RPMI7951 (cell line): ENCODE measurements at places on chromosomes 11 and 22. TPM values are rescaled to one million over a fixed set of nuclear protein-coding genes. Genes with fewer than 3 reads are reported as not detected.

KLHDC7B gene
- not detected in 2 replicates for total RNA-seq

GNB1L gene
- total RNA-seq, result 11.9 and 12.4 TPM in 2 replicates

- DNase-seq, result no peak
Measured at GRCh38 chr22:26629988-26630761, 8.4 kb downstream of the CRYBA4 start.

ADAMTS15 gene
- total RNA-seq, result 2.3 and 2.5 TPM in 2 replicates

MS4A3 gene
- total RNA-seq, result not detected in 2 replicates

DNA sequence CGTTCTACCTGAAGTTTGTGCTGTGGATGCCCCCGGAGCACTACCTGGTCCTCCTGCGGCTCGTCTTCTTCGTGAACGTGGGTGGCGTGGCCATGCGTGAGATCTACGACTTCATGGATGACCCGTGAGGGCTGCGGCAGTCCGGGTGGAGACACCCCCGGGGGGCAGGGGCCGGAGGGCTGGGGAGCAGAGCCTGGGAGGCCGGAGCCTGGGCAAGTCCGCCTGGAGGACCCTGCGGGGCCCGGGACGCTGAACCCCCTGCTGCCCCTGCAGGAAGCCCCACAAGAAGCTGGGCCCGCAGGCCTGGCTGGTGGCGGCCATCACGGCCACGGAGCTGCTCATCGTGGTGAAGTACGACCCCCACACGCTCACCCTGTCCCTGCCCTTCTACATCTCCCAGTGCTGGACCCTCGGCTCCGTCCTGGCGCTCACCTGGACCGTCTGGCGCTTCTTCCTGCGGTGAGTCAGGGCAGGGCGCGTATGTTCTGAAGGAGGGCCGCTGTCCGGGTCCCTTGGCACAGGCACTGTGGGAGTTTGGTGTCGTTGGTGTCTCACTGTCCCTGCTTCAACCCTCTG is 17.3 kb downstream of the RNH1 start:
- no peak for DNase-seq

DNA sequence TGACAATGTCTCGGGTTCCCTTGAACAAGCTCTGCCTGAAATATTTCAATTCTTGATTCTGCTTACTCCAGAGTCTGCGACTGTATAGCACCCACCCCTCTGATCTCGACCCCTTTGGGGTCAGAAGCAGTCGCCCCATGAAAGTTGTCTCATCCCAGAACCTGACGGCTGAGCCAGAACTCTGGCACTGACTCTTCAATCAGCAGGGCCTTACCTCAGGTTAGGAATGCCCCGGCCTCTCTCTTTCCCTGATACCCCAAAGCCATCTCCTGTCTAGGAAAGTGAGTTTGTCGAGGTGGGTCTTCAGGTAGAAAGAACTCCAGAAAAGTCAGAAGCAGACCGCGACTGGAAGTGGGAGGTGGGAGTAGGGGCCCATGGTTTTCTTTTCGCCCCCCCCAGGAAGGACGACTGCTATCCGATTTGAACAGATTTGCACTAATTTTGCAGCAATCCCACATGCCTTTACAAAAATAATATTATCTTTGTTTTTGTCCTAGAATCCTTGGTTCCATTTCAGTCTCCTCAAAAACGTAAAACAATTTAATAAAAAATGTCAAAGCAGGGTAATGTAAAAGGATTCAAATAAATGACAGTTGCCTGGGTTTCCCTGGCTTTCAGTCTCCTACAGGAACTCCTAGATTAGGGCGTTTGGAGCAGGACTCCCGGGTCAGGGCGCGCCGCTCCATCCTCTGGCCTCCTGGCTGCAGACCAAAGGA is 898 bp upstream of the ROBO3 start:
- DNase-seq, result no peak

DNA sequence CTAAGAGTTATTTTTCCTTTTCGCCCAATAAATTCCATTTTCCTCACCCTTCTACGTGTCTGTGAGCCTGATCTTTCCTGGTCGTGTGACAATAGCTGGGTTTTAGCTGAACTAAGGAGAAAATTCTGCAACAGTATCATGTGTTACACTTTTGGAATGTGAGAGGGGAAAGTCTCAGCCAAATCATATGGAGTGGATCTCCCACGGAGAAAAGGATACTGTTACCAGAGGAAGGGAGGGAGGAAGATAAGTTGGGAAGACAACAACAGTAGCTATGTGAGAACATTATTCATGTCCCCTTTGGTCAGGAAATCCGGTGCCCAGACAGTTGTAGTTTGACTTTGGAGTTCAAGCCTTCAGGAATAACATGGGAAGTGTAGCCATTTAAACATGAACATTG is 584.0 kb upstream of the RAG2 start:
- DNase-seq, result no peak

PKNOX2 gene
- 2.1 and 2.8 TPM in 2 replicates for total RNA-seq

GRCh38 chr11:120061761-120062560 is 76.0 kb downstream of the TRIM29 start:
- no peak for DNase-seq

OR2AT4 gene
- not detected in 2 replicates for total RNA-seq

DNA sequence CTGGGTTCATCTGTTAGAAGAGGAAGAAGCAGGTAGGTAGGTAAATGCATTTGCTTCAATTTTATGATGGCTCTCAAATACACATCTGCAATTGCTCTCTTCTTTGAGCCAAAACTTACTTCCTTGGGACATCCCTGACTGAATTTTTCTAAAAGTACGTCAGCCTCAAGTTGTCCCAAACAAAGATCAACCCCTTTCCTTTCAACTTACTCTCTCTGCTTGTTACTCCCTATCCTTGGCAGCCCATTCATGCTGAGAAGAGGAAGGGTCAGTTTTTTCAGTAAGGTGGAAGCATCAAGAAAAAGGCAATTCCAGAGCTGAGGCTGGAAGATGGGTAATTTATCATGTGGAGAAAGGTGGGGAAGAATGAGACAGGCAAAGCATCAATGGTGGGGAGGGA is 111.2 kb downstream of the LRRC32 start:
- DNase-seq, result no peak

- DNase-seq, result no peak
Measured at GRCh38 chr22:17319546-17319945, 49.7 kb upstream of the CECR2 start.

DNA sequence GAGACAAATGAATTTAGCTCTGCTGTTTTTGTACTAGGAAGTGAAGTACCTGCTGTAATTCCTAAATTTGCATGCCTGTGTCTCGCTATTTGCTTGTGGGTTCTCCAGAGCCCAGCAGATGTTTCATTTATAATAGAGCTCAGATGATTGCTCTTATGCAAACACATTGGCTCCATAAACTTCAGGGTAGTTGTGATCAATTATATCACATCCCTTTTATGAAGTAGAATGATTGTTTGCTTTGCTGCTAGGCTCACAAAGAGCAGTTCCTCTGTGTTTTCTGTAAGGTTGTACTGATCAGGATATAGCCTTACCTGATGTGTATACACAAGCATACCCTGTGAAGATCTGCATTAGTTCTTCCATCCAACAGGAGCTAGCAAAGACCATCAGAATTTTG is 64.1 kb downstream of the C11orf87 start:
- DNase-seq, result no peak

- no peak for DNase-seq
Measured at GRCh38 chr11:133895061-133895479, 49.8 kb upstream of the SPATA19 start.

- DNase-seq, result peak; percentile 72
Measured at GRCh38 chr22:38870312-38870741, 1.7 kb downstream of the CBX6 start.

DNA sequence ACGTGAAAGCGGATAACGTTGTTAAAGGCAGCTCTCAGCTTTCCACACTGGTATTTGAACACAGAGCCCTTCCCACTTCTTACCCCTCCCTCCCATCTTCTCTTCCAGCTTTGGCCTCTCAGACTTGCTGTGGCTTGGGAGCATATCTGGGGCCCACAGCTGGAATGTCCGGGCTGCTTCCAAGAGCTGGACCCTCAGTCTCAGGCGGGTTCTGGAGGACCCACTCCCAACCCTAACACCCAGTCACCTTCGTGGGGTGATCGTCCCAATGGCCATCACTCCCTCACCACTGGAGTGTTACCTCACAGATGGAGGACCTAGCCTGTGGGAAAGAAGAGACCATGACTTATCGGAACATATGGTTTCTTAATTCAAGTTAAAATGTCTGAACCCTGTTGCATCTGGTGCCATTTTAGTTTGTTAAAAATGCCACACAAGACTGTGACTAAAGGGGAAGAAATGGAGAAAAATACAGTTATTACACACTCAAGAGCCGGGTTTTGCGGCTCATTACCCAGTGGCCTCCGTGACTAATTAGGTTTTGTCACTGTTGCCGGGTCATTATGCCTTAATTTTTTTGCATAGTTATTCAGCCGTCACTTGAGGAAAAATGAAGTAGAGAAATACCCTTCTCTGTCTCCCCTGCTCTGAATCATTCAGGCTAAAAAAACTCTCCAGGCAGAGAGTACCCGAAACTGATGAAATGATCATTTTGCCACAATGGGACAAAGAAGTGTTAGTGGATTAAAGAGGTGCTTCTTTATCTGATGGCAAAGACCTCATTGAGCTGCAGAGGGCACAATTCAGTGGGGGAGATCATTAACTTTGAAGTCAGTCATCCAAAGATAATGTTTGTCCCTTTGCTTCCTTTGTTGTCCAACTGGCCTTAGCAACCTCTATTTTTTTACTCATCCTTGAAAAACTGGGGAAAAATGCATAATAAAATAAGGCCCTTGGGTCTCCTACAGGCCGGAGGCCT is 87.2 kb upstream of the HTATIP2 start:
- no peak for DNase-seq

RNF214 gene
- 7.1 and 7.2 TPM in 2 replicates for total RNA-seq

GRCh38 chr22:30161051-30161469 is 80.8 kb downstream of the HORMAD2 start:
- DNase-seq, result no peak

DNA sequence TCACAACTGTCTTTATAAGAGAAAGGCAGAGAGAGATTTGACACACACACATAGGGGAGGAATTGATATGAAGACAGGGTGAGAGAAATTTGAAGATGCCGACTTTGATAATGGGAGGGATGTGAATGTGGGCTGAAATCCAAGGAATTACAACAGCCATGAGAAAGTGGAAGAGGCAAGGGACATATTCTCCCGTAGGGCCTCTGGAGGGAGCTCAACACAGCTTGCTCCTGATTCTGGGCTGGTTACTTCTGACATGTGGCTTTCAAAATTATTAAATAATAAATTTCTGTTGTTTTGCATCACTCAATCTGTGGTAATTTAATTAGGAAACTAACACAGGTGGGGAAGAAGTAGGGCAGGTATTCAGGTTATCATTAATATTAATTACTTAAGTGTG is 282.9 kb downstream of the LUZP2 start:
- no peak for DNase-seq

DNA sequence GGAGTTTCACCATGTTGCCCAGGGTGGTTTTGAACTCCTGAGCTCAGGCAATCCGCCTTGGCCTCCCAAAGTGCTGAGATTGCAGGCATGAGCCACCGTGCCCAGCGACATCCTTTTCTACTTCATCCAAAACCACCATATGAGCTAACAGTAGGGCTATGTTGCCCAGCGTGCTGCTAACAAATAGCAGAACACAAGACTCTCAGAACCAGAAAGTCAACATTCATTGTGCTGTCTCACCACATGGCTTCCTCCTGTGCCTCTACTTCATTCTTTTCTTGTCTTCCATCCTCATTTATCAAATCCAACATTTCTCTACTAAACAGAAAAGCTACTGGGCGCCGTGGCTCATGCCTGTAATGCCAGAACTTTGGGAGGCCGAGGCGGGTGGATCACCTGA is 12.0 kb upstream of the DENND5A start:
- no peak for DNase-seq

- peak; percentile 78 for DNase-seq
Measured at GRCh38 chr22:30279046-30279788, 10.1 kb downstream of the CASTOR1 start.

ABCC8 gene
- total RNA-seq, result not detected in 2 replicates

- DNase-seq, result no peak
Measured at GRCh38 chr22:31728857-31729256, 21.1 kb downstream of the PRR14L start.

MYO18B gene
- 0.24 and 0.29 TPM in 2 replicates for total RNA-seq

GRCh38 chr11:77596626-77597025 is 6.9 kb downstream of the AQP11 start:
- peak; percentile 18 for DNase-seq

- DNase-seq, result peak; percentile 93
Measured at GRCh38 chr11:69958308-69958707, 119.8 kb upstream of the ANO1 start.

SDF2L1 gene
- total RNA-seq, result 34.7 and 74.5 TPM in 2 replicates

POU2AF2 gene
- not detected in 2 replicates for total RNA-seq

GRCh38 chr22:43853328-43853931 is 8.9 kb downstream of the SULT4A1 start:
- DNase-seq, result no peak

- DNase-seq, result no peak
Measured at GRCh38 chr11:57299150-57299737, 25.5 kb downstream of the TNKS1BP1 start.

ST14 gene
- 0.60 TPM in 1 of 2 replicates, not detected in the other for total RNA-seq

GRCh38 chr11:125301346-125301745 is 136.8 kb downstream of the PKNOX2 start:
- DNase-seq, result no peak

SLC22A6 gene
- total RNA-seq, result not detected in 2 replicates

DNA sequence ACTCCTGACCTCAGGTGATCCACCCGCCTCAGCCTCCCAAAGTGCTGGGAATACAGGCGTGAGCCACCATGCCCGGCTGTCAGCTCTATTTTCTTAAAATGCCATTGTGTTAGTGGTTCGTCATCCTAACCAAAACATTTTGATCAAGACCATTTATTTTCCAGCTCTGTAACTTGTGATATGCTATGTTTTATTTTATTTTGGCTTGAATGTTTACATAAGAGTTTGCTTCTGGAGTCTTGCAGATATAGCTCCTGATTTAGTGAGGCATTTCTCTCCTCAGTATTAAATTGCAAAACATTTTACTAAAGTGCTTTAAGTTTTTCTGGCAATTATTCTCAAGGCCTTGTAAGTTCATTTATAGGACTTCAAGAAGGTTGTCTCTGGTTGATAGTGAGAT is 4.4 kb downstream of the EP300 start:
- DNase-seq, result no peak

GRCh38 chr11:67022341-67022933 is 497 bp upstream of the SYT12 start:
- DNase-seq, result peak; percentile 61

- DNase-seq, result peak; percentile 64
Measured at GRCh38 chr11:112884012-112884767, 77.0 kb upstream of the NCAM1 start.
